ENCODE measurements at places on chromosomes 12 and 14.
A peak's percentile ranks its signal among the peaks of the same experiment; 100 is the strongest.

- no peak for DNase-seq
These were observed 725.5 kb upstream of the FLRT2 start for GRCh38 chr14:84804468-84804867.

- DNase-seq, result no peak
These were observed 10.0 kb upstream of the PPP4R3A start for GRCh38 chr14:91520138-91520537.

DNA sequence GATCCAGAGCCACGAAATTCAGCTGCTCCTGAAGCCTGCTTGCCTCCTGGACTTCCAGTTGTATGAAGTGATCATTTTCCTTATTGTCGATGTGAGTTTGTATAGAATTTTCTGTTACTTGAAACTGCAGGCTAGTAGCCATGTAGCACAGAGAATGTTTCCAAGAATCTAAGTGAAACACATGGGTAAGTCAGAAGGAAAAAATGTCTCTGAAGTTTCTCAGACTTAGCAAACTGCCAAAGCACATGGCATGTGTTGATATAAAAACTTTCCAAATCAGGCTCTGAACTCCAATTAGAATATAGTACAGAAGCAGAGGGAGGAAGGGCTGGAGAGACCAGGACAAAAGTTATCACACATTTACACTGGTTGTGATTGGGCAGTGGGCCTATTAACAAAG, 9.8 kb upstream of the PCNX1 start:
- no peak for DNase-seq

DNA sequence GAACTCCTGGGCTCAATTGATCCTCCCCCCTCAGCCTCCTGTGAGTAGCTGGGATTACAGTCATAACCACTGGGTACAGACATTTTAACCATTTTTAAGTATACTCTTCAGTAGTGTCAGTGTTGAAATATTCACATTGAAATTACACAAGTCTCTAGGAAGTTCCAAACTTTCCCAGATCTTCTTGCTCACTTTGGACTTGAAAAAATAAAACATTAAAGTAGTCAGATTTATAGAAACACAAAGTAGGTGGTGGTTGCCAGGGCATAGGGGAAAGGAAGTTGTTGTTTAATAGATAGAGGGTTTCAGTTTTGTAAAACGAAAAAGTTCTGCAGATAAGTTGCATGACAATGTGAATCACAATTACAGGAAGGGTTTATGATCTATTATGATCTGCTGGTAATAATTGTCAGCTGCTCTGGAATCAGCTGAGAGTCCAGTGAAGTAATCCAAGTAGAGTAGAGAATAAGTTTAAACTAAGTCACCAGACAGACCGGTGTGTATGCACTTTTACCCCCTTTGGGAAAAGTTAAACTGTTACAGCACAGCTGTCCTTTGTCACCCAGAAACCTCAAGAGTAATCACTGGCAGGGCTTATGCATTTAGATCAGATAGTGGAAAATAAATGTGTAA, 27.4 kb downstream of the PCNX1 start:
- DNase-seq, result no peak

DNA sequence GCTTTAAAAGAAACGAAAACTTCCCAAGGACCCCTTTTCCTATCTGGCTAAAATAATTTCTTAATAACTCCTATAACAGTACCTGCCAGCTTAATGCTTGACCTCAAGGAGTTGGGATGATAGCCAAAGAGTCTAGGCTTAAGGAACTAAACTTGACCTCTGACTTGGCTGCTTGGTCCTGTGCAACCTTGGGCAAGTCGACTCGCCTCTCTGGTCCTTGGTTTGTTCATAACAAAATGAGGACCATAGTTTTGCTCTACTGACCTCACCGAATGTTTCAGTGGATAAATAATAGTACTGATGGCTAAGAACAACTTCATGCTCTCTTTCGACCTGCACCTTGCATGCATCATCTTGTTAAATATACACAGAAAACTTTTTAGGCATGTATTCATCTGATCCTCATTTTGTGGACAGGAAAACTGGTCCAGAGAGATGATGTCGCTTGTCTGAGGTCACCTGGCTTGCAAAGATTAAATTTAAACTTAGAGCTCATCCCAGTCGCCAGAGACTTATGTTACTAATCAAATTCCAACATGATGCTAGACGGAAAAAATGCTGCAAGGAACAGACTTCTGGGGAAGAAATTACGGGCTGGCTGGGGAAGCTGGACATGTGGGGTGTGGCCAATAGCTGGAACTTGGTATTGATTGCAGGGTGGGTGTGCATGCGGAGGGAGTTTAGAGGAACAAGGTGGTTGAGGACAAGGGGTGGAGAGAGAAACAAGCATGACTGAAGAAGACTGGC, 38.0 kb upstream of the WSCD2 start:
- DNase-seq, result no peak

- DNase-seq, result no peak
These were observed 69.3 kb upstream of the TMPO start for GRCh38 chr12:98446060-98446459.

DNA sequence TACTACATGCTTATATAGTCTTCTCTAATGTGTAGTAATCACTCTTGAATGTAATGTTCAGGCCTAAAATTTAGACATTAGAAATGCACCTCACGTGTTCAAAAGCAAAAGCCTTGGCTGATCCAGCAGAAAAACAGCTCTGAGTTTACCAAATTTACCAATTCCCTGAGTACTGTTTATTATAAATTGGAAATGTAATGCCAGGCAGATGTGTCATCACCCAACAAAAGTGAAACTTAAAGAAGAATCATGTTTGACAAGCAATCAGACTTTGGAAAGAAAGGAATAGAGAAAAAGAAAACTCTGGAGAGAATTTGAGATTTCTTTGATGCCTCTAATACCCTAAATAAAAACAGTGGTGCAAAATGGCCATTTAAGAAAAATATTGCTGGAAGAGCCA, 26.5 kb upstream of the STRAP start:
- no peak for DNase-seq

DNA sequence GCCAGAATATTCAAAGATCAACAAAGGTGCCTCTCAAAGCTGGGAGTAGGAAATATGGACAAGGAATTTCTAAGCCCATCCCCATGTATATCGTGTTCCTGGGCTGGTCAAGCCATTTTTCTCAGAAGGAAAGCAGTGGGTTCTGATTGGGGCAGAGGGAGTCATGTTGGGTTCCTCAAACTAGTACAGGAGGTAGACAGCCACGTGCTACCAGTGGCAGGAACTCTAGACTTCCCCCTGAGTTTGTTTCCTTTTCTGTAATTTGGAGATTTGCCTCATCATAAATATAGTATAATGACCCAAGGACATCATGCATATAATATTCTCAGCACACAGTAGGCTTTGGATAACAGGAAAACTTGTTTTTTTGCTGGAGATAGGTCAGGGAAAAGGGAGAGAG, 16.4 kb upstream of the PLEKHH1 start:
- DNase-seq, result no peak

- DNase-seq, result no peak
These were observed 40.2 kb downstream of the RIC8B start for GRCh38 chr12:106814714-106815113.

- DNase-seq, result no peak
These were observed 55.1 kb downstream of the RPH3A start for GRCh38 chr12:112846619-112847018.

- no peak for DNase-seq
These were observed 82.7 kb downstream of the PRIMA1 start for GRCh38 chr14:93705513-93706156.

- peak; percentile 27 for DNase-seq
These were observed 8.5 kb downstream of the KRT85 start for GRCh38 chr12:52358575-52359350.

DNA sequence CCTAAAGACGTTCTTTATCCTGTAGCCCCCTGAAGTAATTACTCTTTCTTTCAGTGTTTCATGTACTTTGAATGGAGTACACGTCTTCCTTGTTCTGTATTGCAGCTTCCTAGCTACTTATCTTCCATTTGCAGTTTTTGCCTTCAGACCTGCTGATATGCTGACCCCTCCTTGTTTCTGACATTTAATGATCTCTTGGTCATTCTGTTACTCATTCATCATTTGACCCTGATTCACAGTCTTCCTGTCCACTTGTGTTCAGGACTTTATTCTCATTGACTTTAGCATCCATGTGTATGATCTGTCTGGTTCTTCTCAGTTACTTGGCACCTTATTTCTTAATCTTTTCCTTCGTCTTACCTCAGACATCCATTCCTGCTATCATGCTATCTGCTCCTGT, 22.2 kb downstream of the CPSF2 start:
- no peak for DNase-seq

- DNase-seq, result no peak
These were observed 46.1 kb upstream of the SYT1 start for GRCh38 chr12:78818487-78818886.

DNA sequence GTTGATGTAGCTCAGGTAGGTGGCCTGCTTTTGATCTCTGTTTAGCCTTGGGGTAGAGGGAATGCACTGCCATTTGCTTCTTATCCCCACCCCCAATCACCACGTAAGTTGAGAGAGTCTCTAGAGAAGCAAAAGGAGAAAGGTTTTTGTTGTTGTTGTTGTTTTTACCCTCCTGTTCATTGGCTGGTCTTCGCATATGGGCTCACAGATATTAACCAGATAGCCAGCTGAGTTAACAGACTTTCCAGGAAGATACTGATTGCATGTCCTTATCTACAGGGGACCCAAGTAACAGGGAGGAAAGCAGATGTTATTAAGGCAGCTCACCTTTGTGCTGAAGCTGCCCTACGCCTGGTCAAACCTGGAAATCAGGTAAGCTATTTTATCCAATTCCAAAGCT, 2.9 kb downstream of the PA2G4 start:
- no peak for DNase-seq

DNA sequence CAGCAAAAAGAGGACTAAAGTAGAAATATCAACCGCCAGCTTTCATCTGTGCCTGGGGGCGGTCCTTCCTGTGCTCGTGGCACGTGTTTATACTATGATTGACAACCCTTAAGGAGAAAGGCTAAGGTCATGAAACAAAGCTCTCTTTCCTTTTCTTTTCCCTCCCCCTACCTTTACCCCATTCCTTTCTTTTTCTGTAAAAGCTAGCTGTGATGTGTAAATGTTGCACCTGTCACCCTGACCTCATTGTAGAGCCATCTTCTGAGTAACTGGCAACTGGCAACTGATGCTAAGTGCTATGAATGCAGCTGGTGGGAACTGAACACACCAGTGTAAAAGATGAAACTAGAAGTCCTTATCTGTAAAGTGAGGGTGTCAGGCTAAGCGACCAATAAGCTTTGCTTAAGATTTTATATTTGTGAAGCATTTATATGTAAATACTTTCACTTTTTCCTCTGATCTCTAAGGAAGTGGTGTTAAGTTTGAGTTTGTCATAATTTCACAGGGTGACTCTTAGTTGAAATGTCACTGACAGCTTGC, 102.8 kb upstream of the BCAT1 start:
- DNase-seq, result peak; percentile 45

DNA sequence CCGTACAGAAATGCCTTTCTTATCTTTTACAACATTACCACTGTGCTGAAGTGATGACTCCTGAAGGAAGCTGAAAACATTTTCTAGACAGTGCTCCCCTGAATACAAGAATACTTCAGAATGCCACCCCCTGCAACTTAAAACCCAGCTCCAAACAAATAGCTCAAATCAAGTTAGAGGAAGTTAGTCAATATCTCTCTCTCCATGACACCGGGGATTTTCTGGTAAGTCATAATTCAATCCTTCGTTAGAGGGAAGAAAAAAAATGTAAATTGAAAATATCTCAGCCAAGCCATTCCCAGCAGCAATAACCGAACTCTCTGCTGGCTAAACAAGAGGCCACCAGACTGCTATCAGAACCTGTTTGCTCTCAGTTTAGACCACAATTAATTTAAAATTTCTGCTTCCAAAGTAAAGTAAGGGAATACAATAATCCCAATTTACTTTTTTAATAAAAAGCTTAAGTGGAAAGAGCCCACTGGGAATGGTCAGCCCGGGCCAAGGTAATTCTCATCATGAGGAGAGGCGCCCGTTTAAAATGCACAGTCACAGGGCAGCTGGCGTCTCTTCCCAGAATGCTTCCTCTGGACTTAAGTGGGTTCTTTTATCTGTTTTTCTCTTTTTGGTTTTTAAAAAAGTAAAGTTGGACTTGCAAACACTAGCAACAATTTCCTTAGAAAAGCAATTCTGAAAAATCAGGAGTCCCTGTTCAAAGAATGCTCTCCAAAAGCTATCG, 710.1 kb upstream of the STXBP6 start:
- DNase-seq, result no peak

GRCh38 chr12:3745152-3745551, 7.8 kb downstream of the CRACR2A start:
- no peak for DNase-seq
